MG63 (cell line): ENCODE measurements at places on chromosomes 5 and 9.

GRCh38 chr5:118675247-118675646 lies 313.1 kb downstream of the DTWD2 start:
- DNase-seq, result no peak

DNA sequence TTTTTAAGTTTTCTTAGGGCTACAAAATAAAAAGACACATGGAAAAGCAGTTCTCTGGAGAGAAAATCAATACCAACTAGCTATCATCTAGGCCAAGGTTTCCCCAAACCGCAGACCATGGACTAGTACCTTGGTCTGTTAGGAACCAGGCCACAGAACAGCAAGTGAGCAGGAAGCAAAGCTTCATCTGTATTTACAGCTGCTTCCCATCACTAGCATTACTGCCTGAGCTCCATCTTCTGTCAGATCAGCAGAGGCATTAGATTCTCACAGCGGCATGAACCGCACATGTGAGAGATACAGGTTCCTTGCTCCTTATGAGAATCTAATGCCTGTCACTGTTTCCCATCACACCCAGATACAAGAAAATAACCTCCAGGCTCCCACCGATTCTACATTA lies 1907.6 kb upstream of the ACO1 start:
- no peak for DNase-seq

- no peak for DNase-seq
These were observed 17.7 kb downstream of the POU5F2 start for GRCh38 chr5:93723681-93724080.

GRCh38 chr9:124334568-124335319 lies 77.0 kb downstream of the NEK6 start:
- DNase-seq, result no peak

GRCh38 chr5:1807451-1808185 lies 6.4 kb downstream of the NDUFS6 start:
- no peak for DNase-seq

DNA sequence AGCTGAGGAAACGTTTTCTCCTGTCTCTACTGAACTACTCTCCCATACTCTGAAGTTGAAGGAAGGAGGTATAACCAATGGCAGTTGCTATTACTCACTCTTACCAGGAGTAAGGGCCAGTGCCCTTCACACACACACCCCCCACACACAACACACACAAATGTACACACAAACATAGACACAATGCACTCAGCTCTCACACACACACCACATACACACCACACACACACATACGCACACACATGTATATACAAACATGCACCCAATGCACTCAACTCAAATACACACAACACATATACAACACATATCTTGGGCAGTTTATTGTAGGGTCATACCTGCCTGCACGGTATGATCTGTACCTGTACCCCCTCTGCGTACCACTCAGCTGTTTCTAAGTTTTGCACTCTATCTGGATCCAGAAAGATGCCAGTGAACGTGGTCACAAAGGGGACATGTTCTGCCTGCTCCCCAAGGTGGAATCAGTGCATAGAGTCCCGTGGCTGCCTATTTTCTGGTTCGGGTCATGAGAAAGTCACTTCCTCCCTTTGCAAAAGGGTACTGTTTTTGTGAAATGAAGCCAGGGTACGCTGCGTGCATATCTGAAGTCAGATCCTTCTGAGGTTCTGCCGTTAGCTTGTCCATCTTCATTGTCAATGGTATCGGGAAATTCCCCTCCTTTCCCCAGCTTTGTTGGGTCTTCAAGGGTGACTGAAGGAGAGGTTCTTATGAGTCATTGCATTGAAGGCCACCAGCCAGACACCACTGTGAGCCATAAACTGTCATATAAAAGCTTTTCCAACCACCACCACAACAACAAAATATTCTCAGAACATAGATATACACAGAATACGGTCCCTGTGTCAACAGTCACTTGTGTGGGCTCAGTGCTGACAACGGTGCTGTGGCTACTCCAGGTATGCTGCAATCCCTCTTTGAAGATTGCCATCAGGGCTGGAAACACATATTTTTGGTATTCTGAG lies 131.9 kb downstream of the UGCG start:
- no peak for DNase-seq

GRCh38 chr5:1652873-1653697 lies 129.3 kb upstream of the LPCAT1 start:
- DNase-seq, result no peak

- no peak for DNase-seq
These were observed 159.5 kb upstream of the SHB start for GRCh38 chr9:38228331-38229103.

DNA sequence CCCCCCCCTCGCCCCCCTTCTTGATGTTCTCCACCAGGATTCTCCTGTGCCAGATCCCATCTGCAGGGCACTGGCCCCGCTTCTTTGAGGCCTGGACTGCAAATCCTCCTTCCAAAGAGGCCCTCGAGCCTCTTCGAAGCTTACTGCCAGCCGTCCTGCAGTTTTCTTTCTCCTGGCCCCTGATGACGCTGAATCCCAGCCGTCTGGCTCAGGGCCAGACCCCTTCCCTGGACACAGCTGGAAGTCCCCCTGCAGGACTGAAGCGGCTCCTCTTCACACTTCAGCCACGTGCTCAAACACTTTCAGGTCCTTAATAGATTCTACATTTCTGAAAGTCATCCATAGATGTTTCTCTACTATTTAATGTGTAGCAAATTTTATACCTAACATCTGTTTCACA lies 121.5 kb downstream of the EHMT1 start:
- no peak for DNase-seq

DNA sequence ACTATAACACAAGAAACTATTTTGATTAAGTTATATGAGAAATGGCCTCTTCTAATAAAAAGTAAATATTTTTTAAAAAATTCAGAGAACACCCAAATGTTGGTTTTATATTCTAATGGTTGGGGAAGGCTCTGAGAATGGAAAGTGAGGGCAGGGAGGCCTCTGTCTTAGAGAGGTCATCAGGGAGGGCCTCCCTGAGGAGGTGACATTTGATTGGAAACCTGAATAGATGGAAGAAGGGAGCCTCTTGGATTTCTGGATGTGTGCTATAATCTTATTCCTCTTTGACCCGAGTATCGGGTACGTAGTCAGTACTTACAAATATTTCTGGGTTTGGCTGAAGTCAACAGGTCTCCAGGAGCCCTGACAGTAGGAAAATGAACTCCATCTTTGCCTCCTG lies 26.1 kb upstream of the GRPEL2 start:
- no peak for DNase-seq

DNA sequence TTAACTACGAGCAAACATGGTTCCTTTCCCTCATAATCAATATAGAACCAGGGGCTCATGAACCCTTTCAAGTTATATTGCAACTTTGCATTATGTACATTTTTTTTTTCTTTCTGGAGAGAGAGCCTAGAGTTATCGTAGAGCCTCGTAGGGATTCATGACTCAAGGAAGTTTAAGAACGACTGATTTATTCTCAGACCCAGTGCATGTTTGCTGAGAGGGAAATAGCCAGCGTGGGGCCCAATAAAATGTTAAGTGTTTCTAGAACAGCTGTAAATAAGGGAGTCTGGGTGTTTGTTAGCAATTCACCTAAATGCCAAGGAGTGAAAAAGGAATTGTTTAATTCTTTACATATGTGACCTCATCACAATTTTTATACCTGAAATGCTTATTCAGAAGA lies 119.0 kb upstream of the KLF9 start:
- no peak for DNase-seq
